Eye (tissue), 1 donor: ENCODE measurements at places on chromosomes 7 and 10.

DNA sequence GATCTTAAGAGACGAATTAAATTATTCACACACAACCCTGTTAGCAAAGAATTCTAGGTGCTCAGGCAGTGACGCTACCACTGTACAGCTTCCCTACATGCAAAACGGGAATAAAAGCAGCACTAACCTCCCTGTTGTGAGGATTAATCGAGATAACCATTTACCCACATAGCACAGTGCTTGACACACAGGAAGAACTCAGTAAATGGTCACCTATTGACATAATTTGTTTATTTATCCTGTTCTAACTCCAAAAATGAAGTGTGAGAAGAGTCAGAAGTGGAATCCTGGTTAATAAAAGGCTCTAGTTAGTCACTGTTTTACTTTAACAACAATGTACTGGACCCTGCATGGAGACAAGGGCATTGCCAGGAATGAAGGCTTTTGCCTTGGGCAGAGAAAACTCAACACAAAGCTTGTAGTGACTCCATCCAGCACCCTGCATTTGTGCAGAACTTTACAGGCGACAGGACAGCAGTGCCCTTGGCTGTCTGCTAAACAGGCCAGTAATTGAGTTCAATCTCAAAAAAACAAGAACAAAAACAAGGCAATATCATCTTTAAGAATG, 103.8 kb downstream of the SORBS1 start:
- no peak for DNase-seq

DNA sequence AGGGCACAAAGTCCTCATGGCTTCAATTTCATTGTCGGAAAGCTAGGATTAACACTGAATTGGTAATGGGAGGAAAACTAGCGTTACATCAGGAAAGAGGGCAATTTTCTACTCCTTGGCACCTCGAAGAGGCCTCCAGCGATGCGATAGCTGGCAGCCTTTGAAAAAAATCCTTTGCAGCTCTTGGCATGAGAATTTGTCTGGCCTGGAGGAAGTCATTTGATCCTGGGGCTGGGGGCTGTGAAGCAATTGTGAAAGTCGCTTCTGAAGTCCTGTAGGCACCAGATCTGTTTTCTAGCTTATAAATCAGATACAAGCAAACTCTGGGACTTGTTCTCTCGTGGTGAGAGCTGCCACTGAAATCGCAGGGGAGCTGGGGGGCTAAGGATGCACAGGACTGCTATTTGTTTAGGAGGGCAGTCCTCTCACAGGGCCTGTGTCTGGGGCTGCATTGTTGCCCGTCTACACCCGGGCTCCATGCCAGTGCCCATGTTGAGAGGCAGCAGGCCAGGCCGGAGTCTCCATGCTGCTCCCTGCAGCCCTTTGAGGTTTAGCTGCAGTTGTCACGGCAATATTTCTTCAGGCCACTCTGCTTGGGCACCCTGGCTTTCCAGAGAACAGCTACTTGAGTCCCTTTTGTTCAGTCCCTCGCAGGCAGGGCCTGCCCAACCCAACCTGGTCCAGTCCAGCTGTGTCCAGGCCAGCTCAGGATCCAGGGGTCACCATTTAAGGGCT, 206.8 kb upstream of the LYZL1 start:
- no peak for DNase-seq

DNA sequence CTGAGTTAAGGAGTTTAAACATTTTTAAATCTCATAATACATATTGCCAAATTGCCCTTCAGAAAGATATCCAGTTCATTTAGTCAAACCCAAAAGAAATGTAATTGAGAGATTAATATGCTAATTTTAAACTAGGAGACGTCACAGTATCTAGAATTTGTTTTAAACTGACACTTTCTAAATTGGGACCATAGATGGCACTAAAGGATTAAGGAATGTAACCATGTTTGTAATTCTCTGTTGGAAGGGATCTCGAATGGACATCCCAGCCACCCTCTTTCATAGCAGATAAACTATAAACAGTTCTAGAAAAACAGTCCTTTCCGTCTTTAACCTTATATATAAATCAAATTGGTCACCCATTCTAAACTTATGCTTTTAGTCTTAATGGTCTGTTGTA, 30.0 kb upstream of the SAMD9L start:
- DNase-seq = peak; percentile 11

- no peak for DNase-seq
Measured at GRCh38 chr10:90872648-90873020, 860 bp downstream of the RPP30 start.

DNA sequence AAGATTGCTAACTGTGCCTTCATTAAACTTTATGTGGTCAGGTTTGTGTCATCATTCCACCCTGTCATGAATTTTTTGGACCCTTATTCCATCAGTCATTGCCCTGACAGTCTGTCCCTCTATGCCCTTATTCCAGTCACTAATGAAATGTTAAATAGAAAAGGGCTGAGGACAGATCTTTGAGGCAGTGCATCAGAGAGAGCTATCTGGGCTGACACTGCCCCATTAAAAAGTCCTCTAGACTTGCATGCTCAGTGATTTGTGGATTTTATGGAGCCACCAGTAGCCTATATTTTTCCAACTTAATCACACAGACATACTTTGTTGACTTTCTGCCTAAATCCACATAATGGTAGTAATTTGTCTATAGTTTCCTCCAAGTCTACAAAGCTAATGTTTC, 264.7 kb upstream of the YAE1 start:
- no peak for DNase-seq

DNA sequence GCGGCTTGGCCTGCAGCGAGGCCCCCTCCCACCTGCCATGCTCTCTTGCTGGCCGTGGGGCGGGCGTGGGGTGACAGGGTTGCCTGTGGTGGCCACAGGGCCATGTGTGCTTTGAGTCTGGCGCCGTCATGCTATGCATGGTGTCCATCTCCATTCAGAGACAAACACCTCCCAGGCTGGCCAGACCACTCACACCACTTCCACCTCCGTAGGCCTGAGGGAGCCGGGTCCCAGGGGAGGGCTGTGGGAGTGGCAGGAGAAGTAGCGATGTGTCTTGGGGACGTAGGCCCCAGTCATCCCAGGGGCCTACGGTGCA, 65.5 kb downstream of the DNAJB6 start:
- DNase-seq = no peak

- peak; percentile 46 for DNase-seq
Measured at GRCh38 chr10:124802313-124802675, 675 bp downstream of the ABRAXAS2 start.

DNA sequence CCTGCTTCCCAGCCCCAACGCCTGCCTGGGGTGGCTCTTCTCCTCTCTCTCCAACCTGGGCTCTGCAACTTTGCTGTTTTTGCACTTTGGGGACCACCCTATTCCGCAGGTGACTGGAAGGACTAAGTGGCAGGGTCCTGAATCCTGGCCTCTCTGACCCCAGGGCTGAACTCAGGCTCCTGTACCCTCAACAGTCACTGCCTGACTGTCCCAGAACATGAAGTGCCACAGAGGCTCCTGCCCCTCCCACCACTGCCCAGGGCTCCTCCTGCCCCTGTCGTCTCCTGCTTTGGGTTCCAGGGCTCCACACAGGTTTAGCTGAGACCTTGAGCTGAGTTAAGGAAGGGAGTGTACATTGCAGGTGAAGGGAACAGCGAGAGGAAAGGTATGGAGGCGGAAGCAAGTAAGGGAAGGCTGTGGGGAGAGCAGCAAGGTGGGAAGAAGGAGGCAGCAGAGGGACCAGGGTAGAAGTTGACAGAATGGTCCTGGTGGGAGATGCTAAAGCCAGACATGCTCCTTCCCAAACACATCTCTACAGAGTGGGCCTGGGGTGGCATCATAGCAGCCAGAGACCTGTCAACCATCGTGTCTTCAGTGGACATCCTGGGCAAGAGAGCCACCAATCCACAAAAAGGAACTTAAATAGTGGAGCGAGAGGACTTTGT, 5.7 kb upstream of the GRID1 start:
- DNase-seq = no peak

- no peak for DNase-seq
Measured at GRCh38 chr7:131449373-131449902, 107.0 kb downstream of the PODXL start.
